Activated CD8-positive, alpha-beta T cell treated with anti-CD3 and anti-CD28 coated beads for 36 hours (primary cell): ENCODE measurements at places on chromosomes 3 and 15.

DNA sequence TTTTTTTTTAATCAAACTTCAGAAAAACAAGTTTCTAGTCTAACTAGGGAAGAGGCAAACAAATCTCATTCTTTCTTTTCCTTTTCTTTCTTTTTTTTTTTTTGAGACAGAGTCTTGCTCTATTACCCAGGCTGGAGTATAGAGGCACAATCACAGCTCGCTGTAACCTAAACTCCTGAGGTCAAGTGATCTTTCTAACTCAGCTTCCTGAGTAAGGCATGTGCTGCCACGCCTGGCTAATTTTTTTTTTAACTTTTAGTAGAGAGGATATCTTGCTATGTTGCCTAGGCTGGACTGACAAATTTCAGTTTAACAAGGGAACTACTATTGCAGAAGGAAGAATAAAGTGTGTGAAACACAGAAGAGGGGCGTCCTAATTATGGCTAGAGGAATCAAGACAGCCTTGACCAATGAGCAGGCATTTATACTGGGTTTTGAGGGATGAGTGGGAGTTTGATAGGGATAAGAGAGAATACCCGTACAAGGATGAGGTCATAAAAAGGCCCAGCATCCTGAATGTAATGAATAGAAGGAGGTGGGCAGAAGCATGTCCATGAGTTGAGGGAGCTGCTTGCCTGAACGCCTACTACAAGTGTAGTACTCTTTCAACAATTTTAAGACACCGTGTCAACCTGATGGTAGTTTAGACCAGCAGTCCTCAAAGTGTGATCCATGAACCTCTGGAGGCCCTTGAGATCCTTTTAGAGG, 6.7 kb upstream of the ZFAND6 start:
- DNase-seq: no peak

DNA sequence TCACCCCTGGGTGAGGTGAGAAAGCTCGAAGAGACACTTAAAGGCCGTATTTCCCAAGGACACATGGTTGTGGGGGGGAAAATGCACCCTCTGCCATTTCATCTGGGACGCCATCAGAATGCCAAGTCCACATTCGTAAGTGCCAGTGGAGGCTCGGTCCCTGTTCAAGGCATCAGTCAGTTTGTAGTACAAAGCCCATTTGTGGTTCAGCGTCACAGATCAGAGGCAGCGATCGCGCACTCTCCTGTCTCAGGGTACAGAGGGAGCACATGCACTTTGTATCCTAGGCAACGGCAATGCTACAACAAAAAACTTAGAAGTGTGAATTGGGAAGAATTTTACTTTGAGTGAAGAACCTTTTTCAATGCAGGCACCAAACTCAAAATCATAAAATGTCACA, 27.2 kb downstream of the SEMA6D start:
- no peak for DNase-seq

DNA sequence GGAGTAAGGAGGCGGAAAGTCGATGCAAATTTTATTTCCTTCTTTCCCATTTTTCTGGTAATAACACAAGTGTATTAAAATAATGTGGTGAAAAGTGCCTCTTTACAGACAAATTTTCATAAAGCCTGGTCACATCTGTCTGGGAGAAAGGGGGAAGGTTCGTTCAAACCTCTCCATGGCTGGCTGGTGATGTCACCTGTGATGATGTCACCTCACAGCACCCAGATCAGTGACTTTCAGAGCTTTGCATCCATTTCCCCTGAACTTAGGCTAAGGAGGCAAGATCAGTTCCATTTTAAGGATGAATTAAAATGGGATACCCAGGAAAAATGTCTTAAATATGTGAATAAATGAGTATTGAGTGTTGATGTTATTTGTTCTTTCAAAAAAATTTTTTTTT, 34.1 kb downstream of the ATP10A start:
- no peak for DNase-seq

GRCh38 chr15:43104426-43104825, 1.4 kb downstream of the UBR1 start:
- no peak for DNase-seq

- DNase-seq: peak; percentile 50
Measured at GRCh38 chr15:72599855-72600464, 54.5 kb upstream of the GOLGA6B start.

DNA sequence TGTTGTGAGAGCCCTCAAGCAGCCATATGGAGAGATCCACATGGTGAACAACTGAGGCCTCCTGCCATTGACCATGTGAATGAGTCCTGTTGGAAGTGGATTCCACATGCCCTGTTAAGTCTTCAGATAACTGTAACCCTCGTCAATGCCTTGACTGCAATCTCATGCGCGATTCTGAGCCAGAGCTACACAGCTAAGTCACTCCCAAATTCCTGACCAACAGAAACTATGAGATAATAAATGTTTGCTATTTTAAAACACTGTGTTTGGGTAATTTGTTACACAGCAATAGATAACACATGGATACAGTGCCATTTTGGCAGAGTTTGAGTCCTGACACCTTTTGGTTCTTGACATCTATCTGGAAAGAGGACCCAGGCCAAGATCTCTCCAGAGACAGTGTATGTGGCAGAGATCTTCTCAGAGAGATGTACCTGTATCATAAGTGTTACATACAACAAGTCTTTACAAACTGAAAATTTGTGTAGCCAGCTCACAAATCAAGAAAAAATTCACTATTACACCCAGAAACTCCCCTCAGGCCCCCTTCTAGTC, 34.5 kb upstream of the BNC1 start:
- no peak for DNase-seq

- no peak for DNase-seq
Measured at GRCh38 chr3:128500556-128500955, 7.6 kb upstream of the GATA2 start.

DNA sequence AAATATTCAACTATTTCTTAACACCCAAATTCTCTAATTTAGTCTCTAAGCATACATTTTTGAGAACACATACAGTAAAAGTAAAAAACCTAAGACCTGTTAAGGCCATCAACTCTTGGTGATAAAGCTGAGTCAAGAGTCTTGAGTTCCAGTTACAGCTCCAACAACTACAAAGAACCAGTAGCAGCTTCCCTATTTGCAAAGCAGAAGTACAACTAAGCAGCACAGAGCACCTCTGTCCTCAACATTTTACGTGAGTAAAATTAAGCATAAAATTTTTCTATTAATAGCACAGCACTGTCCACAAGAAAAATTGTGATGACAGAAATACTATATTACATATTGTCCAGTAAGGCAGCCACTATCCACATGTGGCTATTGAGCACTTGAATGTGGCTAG, 4.4 kb downstream of the PCOLCE2 start:
- DNase-seq: no peak

DNA sequence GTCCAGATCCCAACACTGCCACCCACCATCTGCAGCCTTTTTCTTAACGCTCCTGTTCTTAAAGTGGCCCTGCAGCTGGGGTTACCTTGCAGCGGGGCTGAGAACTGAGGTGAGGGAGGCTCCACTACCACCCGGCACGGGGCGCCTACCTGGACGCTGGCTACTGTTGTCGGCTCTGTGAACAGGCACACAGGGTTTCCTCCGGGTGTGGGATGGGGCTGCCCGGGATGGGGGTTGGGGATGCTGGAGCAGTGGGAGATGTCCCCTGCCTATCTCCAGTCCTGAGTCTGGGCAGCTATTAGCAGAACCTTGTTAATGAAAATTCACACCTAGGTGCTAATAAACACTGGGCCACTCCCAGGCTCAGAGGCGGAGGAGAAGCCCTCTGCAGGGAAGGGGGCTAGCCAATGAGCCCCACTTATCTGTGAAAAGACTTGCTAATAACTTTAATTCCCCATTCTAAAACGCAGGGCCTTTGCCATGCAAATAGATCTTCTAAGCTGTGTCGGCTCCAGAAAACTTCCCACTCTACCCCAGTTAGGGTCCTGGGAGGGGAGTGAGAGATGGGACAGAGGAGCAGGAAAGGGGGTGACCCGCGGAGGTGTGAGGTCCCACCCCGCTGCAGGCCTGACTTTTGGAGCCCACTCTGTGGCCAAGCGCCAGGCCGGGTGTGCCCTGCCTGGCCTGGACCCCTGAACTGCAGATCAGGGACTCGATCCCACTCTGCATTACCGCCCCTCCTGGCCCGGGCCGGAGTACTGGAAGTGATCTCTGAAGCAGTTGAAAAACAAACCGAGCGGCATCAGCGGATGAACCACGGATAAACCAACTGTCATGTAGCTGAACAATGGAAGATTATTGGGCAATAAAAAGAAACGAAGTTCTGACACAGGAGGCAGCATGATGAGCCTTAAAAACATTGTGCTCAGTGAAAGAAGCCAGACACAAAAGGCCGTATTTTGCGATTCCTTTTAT, 3.1 kb downstream of the MESP1 start:
- DNase-seq: no peak

DNA sequence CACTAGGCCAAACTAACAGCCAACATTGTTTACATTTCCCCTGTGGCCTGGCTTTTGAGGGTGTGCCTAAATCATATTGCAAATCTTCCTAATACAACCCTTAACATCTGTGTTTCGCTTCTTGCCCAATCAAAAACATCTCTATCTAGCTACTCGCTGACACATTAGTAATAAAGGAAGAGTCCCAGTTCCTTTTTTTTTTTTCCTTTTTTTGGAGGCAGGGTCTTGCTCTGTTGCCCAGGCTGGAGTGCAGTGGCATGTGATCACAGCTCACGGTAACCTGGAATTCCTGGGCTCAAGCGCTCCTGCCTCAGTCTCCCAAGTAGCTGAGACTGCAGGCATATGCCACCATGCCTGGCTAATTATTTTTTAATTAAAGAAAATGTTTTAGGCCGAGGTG, 2.1 kb upstream of the SRPRB start:
- DNase-seq: no peak

DNA sequence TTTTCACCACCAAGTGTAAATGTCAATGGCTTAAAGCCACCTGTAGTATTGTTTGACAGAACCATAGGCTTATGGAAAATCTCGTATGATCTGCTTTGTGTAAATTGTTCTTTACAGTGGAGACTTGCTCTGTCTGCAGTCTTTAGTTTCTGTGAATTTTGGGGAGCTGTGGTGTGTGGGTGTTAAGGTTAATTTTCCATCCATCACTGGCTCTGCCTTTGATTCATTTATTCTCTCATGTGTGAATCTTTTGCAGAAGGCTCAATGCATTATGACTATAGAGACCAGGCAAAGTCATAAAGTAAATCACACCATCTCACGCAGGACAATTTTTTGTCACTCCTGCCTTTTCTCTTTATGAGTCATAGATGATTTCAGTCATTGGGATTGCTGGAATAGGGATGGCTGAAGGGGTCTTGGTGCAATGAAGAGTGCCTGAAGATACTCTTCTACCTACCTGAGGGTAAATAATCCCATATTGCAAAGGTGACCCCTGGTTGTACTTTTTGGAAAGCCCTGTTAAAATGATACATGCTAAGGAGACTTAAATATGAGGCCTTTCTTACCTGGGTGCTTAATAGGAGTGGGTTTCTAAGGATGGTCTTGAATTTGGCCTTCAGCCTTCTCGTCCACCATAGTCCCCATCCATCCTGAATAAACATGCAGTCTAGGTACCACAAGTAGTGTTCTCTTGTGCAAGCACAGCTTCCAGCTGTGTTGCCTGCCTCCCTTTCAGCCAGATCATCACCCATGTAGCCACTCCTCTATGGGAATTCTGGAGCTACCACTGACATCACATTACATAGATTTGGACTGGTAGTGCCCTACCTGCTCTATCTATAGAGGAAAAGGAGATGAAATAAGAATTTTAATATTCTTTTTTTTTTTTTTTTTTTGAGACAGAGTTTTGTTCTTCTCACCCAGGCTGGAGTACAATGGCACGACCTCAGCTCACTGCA, 14.3 kb downstream of the TGFBR2 start:
- DNase-seq: peak; percentile 81

- no peak for DNase-seq
Measured at GRCh38 chr3:188122571-188123169, 31.3 kb upstream of the LPP start.

DNA sequence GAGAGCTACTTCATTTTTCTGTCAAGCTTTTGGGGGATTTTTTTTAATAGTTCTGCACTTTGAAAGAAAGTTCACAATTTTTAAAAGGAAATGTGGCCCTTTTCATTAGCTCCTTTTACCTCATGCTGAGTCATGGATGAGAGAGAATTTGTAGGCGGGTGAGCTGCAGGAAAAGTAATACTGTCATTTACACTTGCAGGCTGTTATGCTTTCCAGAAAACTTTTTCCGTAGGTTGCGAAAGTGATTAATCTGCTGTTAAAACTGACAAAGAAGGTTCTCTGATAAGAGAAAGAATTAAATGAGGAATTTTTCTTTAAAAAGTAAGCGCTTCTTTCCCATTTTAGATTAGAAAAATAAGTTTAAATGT, 430.2 kb downstream of the LPP start:
- no peak for DNase-seq

- no peak for DNase-seq
Measured at GRCh38 chr3:154250291-154250690, 74.0 kb downstream of the DHX36 start.

- no peak for DNase-seq
Measured at GRCh38 chr15:71781179-71781964, 29.0 kb upstream of the NR2E3 start.

DNA sequence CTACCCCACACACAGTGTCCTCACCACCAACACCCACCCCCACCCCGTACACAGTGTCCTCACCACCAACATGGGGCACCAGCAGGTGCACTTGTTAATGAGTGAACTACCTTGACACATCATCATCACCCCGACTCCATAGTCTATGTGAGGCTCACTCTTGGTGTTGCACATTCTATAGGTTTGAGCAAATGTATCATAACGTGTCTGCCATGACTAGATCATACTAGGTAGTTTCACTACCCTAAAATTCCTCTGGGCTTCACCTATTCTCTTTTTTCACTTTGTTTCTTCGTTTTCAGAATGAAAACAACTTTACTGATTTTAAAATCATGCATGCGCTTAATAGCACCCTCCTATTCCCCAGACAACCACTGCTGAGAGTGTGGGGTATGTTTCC, 102.6 kb upstream of the SLC6A6 start:
- DNase-seq: no peak

GRCh38 chr3:186642014-186642413, 1.8 kb downstream of the FETUB start:
- peak; percentile 33 for DNase-seq

DNA sequence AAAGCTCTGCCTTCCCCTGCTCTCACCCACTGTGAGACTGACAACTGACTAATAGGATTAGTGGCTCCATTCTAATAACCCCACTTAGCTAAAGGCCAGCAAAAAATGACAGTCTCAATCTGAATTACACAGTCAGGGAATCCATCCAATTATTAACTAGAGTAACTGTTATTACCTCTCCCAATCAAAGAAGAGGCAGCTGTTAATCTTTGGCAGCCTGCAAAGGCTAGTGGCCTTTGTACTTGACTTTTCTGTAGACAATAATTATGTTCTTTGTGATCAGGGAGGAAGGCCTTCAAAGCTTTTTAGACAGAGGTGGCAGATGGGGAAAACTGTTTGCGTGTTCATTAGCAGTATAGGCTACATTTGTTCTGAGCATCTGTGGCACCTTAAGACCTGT, 177.7 kb downstream of the ISL2 start:
- no peak for DNase-seq
